Progenitor cell of endocrine pancreas (in vitro differentiated cells): ENCODE measurements at places on chromosomes 7 and 10. TPM values are rescaled to one million over a fixed set of nuclear protein-coding genes. Genes with fewer than 3 reads are reported as not detected.
A peak's percentile ranks its signal among the peaks of the same experiment; 100 is the strongest.

DNA sequence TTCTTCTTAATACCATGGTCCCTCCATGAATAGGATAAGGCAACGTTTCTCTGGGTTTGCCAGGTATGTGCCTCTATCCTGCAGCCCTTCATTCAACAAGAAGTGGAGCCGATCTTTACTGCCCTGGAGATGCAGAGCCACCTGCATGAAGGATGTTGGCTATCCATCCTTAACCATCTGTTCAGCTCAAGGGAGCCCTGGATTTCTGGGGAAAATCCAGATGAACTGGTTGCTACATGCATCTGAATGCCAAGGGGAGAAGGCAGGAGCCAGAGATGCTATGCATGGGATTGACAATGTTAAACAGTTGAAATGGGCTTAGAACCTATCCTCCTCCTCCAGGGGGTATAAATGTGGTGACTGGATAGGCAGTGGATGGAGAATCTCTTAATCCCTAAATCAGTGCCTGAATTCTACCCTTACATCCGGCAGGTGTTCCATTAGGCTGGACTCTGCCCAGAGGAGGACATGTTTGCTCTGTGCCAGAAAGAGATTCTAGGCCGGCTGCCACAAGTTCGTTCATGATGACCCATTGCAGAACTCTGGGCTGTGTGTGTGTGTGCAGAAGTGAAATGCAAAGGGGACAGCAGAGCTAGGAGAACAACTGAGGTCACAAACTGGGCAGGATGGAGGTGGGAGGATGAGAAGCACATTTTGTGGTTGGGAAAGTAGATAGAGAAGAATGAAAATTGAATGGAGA lies 15.6 kb downstream of the CPED1 start:
- H3K4me3 ChIP-seq = no peak overlapping the region
- H3K36me3 ChIP-seq = no peaks in the 10 kb centered on the region
- no peak for DNase-seq

DNA sequence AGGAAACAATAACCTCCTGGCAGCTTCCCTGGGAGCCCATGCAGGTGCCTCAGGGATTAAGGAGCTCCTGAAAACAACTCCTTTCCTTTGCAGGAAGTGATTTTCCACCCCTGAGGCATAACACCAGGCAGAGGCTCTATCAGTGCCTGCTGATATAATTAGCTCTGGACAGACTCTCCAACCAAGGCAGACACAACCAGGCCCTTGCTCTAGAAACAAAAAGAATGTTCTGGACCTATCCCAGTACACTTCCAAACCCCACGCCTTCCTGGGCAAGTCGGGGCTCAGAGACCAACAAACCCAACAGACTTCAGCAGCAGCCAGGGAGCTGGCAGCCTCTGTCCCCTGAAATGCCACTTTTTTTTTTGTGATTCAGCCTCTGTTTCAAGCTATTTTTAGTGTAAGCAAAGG lies 247.1 kb downstream of the KCNMA1 start:
- H3K4me1 ChIP-seq = peaks cover 28% of the 10 kb centered on the region
- no peak for DNase-seq
- H3K4me3 ChIP-seq = no peak overlapping the region
- peaks cover 13% of the 10 kb centered on the region for H3K27me3 ChIP-seq

- H3K27ac ChIP-seq = peak within 1 kb of the TSS; percentile 81
- peak within 1 kb of the TSS; percentile 85 for H3K4me3 ChIP-seq
- peaks cover 31% of the 10 kb centered on the region for H3K4me1 ChIP-seq
- peaks cover 31% of the 10 kb centered on the region for H3K27me3 ChIP-seq
- H3K36me3 ChIP-seq = peaks cover 10% of the 10 kb centered on the region
Measured at GRCh38 chr7:191981-192649, at the start of gene FAM20C. TSS of gene FAM20C (plus strand) at chr7:192571. CDS start at chr7:193200, 629 bp downstream.

DNA sequence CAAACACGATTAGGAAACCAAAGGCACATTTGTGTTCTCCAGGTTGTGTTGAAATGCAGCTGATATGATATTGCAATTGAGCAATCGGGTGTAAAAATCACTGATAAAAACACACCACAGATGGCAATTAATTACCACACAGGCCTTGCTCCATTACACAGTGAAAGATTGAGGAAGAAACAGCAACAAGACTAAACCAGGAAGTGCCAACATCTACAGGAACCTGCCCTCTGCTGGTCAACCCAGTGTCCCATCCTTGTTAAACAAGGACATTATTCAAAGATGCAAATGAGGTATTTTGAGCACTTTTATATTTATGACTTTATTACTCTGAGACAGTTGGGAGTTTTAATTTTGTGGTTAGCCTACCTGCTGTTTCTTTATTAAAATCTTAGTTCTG lies 765.6 kb upstream of the GHITM start:
- H3K27ac ChIP-seq = no peak overlapping the region
- no peaks in the 10 kb centered on the region for H3K4me1 ChIP-seq
- DNase-seq = no peak
- no peak overlapping the region for H3K4me3 ChIP-seq

GRCh38 chr7:23970193-23970592 lies 260.2 kb downstream of the STK31 start:
- peaks cover 11% of the 10 kb centered on the region for H3K4me1 ChIP-seq
- H3K27me3 ChIP-seq = no peaks in the 10 kb centered on the region
- H3K27ac ChIP-seq = peak overlapping the region; percentile 11
- DNase-seq = no peak
- no peak overlapping the region for H3K4me3 ChIP-seq

DNA sequence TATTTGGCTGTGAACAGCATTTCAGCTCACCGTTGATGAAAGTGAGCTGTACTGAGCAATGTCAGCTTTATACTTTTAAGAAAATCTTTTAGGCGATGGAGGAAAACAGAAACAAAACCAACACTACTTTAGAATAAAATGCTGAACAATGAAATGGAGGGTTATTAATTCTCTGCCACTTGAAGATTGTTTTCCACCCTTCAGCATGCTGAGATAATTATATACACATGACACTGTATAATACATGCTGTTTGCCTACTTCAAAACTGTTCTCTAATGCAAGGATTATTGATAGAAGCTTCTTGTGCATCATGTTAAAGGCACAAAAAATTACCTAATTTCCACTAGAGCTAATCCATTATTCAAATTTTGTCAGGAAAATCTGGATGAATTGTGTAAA lies 66.8 kb downstream of the CACNA2D1 start:
- DNase-seq = no peak
- no peak overlapping the region for H3K27ac ChIP-seq
- H3K36me3 ChIP-seq = no peaks in the 10 kb centered on the region
- H3K4me1 ChIP-seq = peaks cover 17% of the 10 kb centered on the region
- no peak overlapping the region for H3K4me3 ChIP-seq
- no peaks in the 10 kb centered on the region for H3K27me3 ChIP-seq

CHST15 gene
- total RNA-seq = 7.9 and 8.1 TPM in 2 replicates
